A673 (cell line): ENCODE measurements at places on chromosomes 7 and 10. TPM values are rescaled to one million over a fixed set of nuclear protein-coding genes. Genes with fewer than 3 reads are reported as not detected.

Gene SUN3
- total RNA-seq = not detected in 2 replicates

Gene MSS51
- 4.0 and 4.3 TPM in 2 replicates for total RNA-seq

GRCh38 chr7:95097291-95097690 lies 189.9 kb downstream of the PPP1R9A start:
- H3K4me3 ChIP-seq = no peak overlapping the region
- no peaks in the 10 kb centered on the region for H3K36me3 ChIP-seq
- peaks cover 26% of the 10 kb centered on the region for H3K4me1 ChIP-seq

DNA sequence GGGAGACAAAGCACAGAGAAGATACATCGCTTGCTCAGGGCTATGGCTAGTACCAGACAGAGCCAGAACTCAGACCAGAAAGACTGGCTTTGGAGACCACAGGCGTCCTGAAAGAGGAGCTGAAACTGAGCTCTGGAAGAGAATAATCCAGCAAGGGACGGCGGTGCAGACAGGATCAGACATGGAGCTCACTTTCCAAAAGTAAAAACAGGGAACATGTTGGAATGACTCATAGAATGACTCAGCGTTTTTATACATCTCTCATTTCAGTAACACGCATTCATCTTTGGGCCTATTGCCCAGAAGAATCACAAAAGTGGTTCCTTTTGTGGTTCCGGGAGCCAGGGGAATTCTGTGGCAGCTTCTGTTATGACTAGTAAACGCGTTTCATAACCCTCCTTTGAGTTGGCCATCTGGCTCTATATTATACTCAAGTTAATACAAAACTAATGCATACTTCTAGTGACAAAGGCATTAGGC lies 37.2 kb downstream of the PLEKHS1 start:
- H3K27ac ChIP-seq = peak overlapping the region; percentile 41
- H3K27me3 ChIP-seq = no peaks in the 10 kb centered on the region
- peak; percentile 68 for DNase-seq
- H3K4me3 ChIP-seq = no peak overlapping the region
- H3K4me1 ChIP-seq = peaks cover 24% of the 10 kb centered on the region
